Karpas-422 (cell line): ENCODE measurements at places on chromosomes 7 and 10. TPM values are rescaled to one million over a fixed set of nuclear protein-coding genes. Genes with fewer than 3 reads are reported as not detected.

The VWA2 gene
- total RNA-seq: not detected in 2 replicates

The CLCN1 gene
- not detected in 2 replicates for total RNA-seq

The OPN1SW gene
- not detected in 2 replicates for total RNA-seq

The GIMAP5 gene
- not detected in 2 replicates for total RNA-seq

The UPK3BL2 gene
- 19.8 and 49.4 TPM in 2 replicates for total RNA-seq

The CYP3A7 gene
- not detected in 2 replicates for total RNA-seq

The LOXL4 gene
- total RNA-seq: not detected in 2 replicates

The SPDYE11 gene
- total RNA-seq: not detected in 2 replicates

The HOXA11 gene
- not detected in 2 replicates for total RNA-seq

The TMEM26 gene
- total RNA-seq: not detected in 2 replicates

The UBE2D4 gene
- total RNA-seq: 19.0 and 29.3 TPM in 2 replicates

The PRTFDC1 gene
- not detected in 2 replicates for total RNA-seq

- H3K27me3 ChIP-seq: no peaks in the 10 kb centered on the region
- H3K4me3 ChIP-seq: no peak overlapping the region
- H3K36me3 ChIP-seq: no peaks in the 10 kb centered on the region
These were observed 391.0 kb downstream of the GFRA1 start for GRCh38 chr10:115882021-115882420.

DNA sequence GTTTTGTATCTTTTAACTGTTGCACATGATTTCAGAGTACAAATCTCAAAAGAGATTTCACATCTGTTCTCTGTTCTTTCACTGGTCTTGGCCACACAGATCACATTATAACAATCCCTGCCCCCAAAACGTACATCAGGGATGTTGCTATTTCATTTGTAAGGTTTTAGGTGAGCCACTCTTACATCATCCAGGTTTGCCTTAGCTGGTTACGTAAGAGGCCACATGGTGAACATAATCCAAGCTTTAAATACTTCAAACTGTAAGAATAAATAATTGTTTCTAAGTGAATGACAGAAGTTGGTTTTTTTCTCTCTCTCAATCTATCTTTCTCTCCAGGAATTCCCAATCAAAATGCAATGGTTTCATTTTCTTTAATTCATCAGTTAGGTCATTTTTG lies 245.9 kb upstream of the HGF start:
- no peaks in the 10 kb centered on the region for H3K27me3 ChIP-seq
- H3K36me3 ChIP-seq: no peaks in the 10 kb centered on the region
- no peak overlapping the region for H3K4me3 ChIP-seq
- no peaks in the 10 kb centered on the region for H3K4me1 ChIP-seq
- H3K27ac ChIP-seq: no peak overlapping the region
- DNase-seq: no peak

- peak; percentile 83 for DNase-seq
- no peaks in the 10 kb centered on the region for H3K36me3 ChIP-seq
- H3K27ac ChIP-seq: no peak overlapping the region
- H3K27me3 ChIP-seq: no peaks in the 10 kb centered on the region
These were observed 19.5 kb downstream of the TSPAN33 start for GRCh38 chr7:129163875-129164544.

DNA sequence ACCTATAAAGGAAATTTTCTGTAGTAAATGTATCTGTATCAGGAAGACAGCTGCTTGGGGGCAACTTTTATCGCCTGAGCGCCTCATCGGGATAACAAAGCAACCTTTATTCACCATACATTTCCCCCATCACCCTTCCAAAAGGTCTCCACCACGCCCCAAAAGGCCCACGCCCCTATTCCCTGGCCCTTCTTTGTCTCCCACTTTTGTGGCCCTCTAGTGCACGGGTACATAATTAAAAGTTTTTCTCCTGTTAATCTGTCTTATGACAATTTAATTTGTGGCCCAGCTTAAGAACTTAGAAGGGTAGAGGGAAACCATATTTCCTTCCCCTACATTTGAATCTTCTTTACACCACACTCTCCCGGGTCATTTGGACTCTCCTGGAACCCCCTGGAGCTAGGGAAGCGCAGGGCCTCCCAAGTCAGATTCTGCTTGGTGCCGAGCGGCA lies 625 bp downstream of the RP9 start:
- H3K4me3 ChIP-seq: peak overlapping the region; percentile 84
- H3K4me1 ChIP-seq: peaks cover 29% of the 10 kb centered on the region
- no peaks in the 10 kb centered on the region for H3K27me3 ChIP-seq
- peak; percentile 67 for DNase-seq
- H3K27ac ChIP-seq: peak overlapping the region; percentile 4; the same call in 1 of the 2 replicates
- H3K36me3 ChIP-seq: no peaks in the 10 kb centered on the region

DNA sequence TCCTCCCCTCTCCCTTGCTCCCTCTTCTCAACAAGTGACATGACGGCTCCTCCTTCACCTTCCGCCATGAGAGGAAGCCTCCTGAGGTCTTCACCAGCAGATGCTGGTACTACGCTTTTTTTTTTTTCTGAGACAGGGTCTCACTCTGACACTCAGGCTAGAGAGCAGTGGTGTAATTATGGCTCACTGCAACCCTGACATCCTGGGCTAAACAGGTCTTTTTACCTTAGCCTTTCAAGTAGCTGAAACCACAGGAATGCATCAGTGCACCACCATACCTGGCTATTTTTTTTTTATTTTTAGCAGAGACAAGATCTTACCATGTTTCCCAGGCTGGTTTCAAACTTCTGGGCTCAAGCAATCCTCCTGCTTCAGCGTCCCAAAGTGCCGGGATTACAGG lies 43.6 kb downstream of the MDH2 start:
- H3K27ac ChIP-seq: no peak overlapping the region
- H3K4me1 ChIP-seq: no peaks in the 10 kb centered on the region
- no peaks in the 10 kb centered on the region for H3K27me3 ChIP-seq
- H3K4me3 ChIP-seq: no peak overlapping the region
- no peaks in the 10 kb centered on the region for H3K36me3 ChIP-seq

DNA sequence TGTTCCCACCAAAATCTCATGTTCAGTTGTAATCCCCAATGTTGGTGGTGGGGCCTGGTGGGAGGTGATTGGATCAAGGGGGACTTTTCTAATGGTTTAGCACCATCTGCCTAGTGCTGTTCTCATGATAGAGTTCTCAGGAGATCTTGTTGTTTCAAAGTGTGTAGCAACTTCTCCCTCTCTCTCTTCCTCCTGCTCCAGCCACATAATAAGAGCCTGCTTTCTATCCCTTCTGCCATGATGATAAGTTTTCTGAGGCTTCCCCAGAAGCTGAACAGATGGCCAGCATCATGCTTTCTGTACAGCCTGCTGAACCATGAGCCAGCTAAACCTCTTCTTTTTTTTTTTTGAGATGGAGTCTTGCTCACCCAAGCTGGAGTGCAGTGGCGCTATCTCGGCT lies 910.6 kb downstream of the KCNMA1 start:
- no peak overlapping the region for H3K4me3 ChIP-seq
- H3K27ac ChIP-seq: no peak overlapping the region
- DNase-seq: no peak

DNA sequence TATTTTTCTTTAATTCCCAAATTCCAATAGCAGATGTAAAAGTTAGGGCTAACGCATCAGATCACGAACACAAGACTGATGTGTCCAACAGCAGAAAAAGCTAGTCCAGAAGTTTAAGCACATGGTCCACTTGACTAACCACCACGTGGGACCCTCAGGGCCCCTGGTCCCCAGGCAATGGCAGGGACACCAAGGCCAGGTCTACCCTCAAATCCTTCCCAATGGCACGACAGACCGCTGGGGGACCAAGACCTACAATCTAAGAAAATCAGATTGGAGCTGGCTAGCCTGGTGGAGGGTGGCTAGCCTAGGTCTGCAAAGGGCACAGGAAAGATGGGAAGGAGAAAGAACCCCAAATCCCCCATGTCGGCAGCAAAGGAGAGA lies 1.5 kb downstream of the GIGYF1 start:
- no peak for DNase-seq
- H3K36me3 ChIP-seq: peaks cover 16% of the 10 kb centered on the region
- no peak overlapping the region for H3K27ac ChIP-seq
- no peaks in the 10 kb centered on the region for H3K27me3 ChIP-seq

GRCh38 chr7:92695308-92696261 lies 105.4 kb upstream of the FAM133B start:
- 0 out of 2 replicates have a peak, but pooled peaks cover 3% of the 10 kb centered on the region for H3K36me3 ChIP-seq
- no peak overlapping the region for H3K4me3 ChIP-seq
- no peak for DNase-seq
- no peaks in the 10 kb centered on the region for H3K27me3 ChIP-seq
- no peaks in the 10 kb centered on the region for H3K4me1 ChIP-seq

- no peak overlapping the region for H3K27ac ChIP-seq
- no peaks in the 10 kb centered on the region for H3K4me1 ChIP-seq
- H3K4me3 ChIP-seq: no peak overlapping the region
- DNase-seq: peak; percentile 76
- no peaks in the 10 kb centered on the region for H3K27me3 ChIP-seq
These were observed 13.9 kb downstream of the DNAJC1 start for GRCh38 chr10:21989453-21990154.

GRCh38 chr10:97911217-97911616 lies 61.6 kb downstream of the GOLGA7B start:
- no peaks in the 10 kb centered on the region for H3K36me3 ChIP-seq
- H3K27ac ChIP-seq: no peak overlapping the region
- H3K27me3 ChIP-seq: no peaks in the 10 kb centered on the region
- peaks cover 6% of the 10 kb centered on the region for H3K4me1 ChIP-seq
- no peak overlapping the region for H3K4me3 ChIP-seq
- DNase-seq: no peak

DNA sequence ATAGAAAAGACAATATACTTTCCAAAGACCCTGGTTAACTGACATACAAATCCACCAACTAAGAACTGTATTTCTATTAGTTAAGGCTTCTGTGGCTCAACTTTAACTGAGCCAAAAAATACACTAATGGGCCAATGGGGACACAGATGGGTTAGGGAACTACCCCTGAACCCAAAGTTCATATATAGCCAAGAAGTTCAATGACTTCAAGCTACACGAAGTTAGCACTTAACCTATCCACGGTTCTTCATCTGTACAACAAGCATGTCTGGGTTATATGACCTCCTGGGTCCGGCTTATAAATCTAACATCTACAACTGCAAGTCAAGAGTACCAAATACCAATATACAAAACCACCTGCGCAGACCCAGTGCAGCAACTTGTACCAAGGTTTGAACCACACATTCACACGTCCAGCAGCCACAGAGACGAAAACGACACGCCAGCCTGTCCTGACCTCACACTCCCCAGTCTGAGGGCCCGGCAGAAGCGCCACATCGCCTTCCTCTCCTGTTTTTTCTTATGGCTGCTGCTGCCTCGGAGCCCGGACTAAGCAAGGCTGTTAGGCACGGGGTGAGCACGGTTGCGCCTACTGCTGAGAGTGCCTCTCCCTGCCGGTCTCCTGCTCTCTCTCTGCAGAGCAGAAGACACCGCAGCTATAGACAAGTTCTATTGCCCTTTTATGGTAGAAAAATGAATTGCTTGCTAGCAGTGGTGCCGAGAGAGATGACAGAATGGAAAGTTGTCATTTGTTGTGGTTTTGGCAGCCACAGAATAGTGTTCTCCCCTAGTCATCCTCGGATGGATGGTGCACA lies 86.3 kb downstream of the RNF216 start:
- no peaks in the 10 kb centered on the region for H3K36me3 ChIP-seq
- H3K27ac ChIP-seq: peak overlapping the region; percentile 94
- no peaks in the 10 kb centered on the region for H3K27me3 ChIP-seq
- no peak overlapping the region for H3K4me3 ChIP-seq
- H3K4me1 ChIP-seq: peaks cover 98% of the 10 kb centered on the region
- DNase-seq: peak; percentile 71

- peaks cover 12% of the 10 kb centered on the region for H3K4me1 ChIP-seq
- no peak for DNase-seq
- H3K27ac ChIP-seq: no peak overlapping the region
- H3K27me3 ChIP-seq: no peaks in the 10 kb centered on the region
- H3K36me3 ChIP-seq: no peaks in the 10 kb centered on the region
- no peak overlapping the region for H3K4me3 ChIP-seq
These were observed 6.8 kb downstream of the ORAI2 start for GRCh38 chr7:102439963-102440795.

GRCh38 chr10:132898391-132899053 lies 43.8 kb downstream of the CFAP46 start:
- no peak overlapping the region for H3K4me3 ChIP-seq
- H3K27ac ChIP-seq: no peak overlapping the region
- DNase-seq: no peak
- H3K27me3 ChIP-seq: no peaks in the 10 kb centered on the region
- H3K4me1 ChIP-seq: peaks cover 10% of the 10 kb centered on the region

DNA sequence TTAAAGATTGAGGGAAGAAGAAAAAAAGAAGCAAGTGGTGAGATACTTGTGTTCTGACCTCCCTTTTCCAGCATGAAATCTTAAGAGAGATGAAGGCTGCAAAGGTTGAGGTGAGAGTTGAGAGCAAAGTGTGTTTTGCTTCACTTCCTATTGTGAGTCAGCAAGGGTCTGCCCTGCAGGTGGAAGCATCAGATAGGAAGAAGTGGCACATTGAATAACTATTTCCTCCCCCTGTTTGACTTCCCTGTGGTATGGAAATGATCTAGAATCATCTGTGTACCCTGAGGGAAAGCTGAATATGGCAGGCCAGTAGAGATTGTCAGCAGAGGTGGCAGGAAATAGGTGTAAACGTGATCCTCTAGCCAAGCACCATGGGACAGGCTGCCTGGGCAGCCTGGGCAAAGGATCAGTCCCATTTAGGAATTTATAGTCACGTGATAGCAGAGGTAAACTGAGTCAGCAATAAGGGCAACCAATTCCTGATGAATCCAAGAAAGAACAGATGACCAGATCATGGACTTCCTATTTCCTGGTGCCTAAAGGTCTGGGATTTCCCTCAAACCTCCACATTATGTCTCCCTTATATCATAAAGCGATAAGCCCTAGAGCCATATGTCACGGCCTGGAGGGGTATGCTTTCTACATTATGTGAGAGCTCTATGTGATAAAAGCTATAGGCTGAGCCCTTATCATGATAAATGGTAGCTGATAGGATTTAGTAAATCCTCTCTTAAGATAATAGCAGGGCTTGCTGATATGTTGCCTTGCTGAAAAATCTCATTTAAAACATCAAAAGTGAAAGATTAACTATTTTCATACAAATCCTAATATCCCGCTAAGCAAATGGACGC lies 287.0 kb downstream of the MDFIC start:
- H3K4me1 ChIP-seq: no peaks in the 10 kb centered on the region
- no peaks in the 10 kb centered on the region for H3K36me3 ChIP-seq
- H3K27ac ChIP-seq: no peak overlapping the region
- no peak overlapping the region for H3K4me3 ChIP-seq
- no peak for DNase-seq

- H3K27ac ChIP-seq: peak overlapping the region; percentile 69
- H3K36me3 ChIP-seq: 0 out of 2 replicates have a peak, but pooled peaks cover 14% of the 10 kb centered on the region
- peaks cover 69% of the 10 kb centered on the region for H3K4me1 ChIP-seq
- H3K4me3 ChIP-seq: no peak overlapping the region
These were observed 30.1 kb downstream of the APBB1IP start for GRCh38 chr10:26468291-26468690.
